ENCODE measurements at places on chromosomes 2 and 18.

DNA sequence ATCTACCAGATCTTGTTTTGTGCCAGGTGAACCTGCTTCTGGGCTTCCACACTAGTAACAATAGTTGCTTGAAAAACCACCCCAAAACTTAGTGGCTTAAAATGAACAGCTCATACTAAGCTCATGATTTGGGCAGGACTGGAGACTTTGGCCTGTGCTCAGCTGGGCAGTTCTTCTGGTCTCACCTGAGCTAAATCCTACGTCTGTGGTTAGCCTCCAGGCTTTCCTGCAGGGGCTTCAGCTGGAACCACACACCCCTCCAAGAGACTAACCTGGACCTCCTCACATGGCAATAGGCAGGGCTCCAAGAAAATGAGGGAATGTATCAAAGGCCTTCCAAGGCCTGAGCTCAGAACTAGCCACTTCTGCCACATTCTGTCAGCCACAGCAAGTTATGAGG lies 144.1 kb downstream of the CD8B2 start:
- DNase-seq: no peak

DNA sequence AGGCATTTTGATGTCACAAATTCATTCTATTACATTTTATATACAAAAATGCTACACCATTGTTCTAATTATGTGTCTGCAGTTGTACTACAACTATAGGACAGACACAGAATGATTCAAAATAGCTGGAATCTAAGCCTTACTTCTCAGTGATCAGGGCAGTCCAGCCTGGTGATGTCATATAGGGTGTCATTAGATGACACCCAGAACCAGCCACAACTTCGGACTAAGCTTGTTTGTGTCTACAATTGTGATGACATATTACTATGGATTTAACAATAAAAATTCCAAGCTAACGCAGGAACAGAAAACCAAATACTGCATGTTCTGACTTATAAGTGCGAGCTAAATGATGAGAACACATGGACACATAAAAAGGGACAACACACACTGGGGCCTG lies 31.0 kb downstream of the M1AP start:
- DNase-seq: no peak

GRCh38 chr2:131016826-131017741 lies 76.2 kb downstream of the FAM168B start:
- DNase-seq: no peak

DNA sequence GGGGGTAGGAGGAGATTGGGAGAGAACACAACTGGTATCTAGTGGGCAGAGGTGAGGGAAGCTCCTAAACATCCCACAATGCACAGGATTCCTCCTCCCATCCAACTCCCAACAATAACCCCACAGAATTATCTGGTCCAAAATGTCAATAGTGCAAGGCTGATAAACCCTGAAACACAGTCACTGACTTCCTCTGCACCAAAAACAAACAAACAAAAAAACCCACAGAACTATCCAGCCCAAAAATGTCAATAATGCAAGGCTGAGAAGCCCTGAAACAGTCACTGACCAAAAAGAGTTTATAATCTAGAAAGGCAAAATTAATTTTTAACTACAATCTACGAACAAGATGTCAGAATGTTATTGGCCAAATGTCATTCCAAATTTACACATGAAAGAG lies 9.8 kb downstream of the TMX3 start:
- no peak for DNase-seq

DNA sequence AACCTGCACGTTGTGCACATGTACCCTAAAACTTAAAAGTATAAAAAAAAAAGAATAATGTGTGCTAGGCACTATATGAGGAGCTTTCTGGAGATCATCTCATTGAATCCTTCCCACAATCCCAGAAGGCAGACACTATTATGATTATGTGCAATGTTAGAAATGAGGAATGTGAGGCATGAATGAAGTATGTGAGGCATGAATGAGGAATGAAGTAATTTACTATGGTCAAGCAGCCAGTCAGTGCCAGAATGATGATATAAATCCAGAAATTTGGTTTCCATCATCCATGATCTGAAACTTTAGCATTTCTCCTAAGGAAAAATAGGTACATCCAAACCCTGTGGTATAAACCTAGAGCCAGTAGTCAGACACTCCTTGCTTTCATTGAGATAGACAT lies 42.0 kb downstream of the CCDC148 start:
- DNase-seq: no peak

DNA sequence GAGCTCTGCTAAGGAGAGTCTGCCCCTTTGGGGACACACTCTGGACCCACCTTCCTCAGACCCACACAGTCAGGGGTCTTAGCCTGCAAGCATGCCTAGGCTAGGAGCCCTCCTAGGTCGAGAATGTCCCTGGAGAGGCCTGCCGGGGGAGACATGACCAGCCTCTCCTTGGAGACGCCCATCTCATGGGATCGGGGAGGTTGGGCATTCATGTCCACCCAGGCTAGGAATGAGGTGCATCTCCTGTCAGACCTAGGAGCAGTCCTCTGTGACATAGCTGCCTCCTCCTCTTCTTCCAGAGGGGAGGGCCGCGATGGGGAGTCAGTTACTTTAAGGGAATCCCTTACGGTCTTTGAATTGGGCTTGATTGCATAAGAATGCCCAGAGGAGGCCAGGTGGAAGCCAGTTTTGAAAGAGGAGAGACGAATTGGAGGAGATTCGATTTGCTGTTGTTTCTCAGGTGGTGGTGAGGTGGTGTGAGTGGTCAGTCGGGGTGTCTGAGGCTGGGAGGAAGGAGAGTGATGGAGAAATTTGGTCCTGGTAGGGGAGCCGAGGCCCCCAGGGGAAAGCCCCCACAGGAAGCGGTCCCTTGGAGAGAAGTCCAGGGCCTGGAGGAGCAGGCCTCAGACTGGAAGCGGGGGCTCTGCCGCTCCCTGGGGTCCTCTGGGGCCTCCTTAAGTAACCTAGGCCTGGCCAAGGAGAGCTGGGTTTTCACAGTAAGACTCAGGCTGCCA lies 241.3 kb downstream of the DYSF start:
- no peak for DNase-seq

DNA sequence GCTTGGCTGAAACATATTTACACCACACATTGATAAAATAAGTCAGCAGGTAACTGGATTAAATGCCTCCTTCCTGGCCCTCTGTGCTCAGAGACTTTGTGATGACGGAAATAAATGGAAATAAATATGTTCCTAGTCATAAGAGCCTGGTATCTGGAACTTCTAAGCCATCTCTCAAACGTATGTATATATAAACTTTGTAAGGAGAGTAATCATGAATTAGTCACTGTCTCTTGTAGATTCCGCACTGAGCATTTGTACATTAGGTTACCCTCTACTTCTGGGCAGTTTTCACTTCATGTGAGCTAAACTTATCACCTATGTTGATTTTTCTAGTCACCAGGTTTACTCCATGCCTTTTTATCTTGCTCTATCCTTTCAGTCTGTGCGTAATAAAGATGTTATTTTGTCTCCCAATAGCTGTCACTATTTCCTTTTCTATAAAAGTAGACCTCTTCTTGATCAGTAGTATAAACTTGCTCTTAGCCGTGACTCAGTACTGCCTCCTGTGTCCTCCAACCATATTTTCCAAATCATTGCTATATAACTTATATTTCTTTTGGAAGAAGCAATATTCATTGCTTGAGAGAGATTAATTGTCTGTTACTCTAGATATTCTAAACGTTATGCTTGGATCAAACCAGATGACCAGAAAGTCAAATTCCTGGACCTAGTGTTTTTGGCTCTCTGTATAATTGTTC lies 53.2 kb downstream of the FEZ2 start:
- no peak for DNase-seq

- no peak for DNase-seq
Measured at GRCh38 chr2:142332196-142332595, 201.4 kb upstream of the LRP1B start.

GRCh38 chr2:134271758-134272157 lies 17.9 kb downstream of the MGAT5 start:
- DNase-seq: peak; percentile 11

Measured in suppressor macrophage (primary cell).